ENCODE measurements at places on chromosomes 7 and 10.

DNA sequence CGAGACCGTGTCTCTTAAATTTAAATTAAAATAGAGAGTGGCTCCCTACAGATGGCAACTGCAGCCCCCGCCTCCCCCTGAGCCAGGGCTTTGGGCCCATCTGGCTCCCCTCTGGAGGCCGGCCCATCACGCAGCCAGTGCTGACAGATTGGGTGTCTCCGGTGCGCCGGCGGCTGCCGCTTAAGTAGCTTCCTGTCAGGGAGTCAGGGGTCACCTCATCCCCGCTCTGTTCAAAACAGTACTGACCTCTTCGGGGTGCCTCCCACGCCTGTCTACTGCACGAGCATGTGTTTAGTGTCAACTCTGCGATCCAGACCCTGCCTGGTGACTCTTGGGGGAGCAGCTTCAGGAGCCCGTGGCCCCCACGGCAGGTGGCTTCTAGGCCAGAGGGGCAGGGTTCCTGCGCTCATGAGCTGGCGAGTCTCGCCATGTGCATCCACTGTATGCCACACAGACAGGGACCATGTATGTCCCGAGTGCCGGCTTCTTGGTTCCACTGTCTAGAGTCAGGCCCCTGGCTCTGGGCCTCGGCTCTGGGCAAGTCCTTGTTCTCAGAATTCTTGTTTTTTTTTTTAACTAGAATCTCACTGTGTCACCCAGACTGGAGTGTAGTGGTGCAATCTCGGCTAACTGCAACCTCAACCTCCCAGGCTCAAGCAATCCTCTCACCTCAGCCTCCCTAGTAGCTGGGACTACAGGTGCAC is 36.1 kb downstream of the KCTD7 start:
- H3K4me3 ChIP-seq = no peak overlapping the region
- no peak for DNase-seq
- no peaks in the 10 kb centered on the region for H3K27me3 ChIP-seq
- H3K36me3 ChIP-seq = peaks cover 5% of the 10 kb centered on the region

DNA sequence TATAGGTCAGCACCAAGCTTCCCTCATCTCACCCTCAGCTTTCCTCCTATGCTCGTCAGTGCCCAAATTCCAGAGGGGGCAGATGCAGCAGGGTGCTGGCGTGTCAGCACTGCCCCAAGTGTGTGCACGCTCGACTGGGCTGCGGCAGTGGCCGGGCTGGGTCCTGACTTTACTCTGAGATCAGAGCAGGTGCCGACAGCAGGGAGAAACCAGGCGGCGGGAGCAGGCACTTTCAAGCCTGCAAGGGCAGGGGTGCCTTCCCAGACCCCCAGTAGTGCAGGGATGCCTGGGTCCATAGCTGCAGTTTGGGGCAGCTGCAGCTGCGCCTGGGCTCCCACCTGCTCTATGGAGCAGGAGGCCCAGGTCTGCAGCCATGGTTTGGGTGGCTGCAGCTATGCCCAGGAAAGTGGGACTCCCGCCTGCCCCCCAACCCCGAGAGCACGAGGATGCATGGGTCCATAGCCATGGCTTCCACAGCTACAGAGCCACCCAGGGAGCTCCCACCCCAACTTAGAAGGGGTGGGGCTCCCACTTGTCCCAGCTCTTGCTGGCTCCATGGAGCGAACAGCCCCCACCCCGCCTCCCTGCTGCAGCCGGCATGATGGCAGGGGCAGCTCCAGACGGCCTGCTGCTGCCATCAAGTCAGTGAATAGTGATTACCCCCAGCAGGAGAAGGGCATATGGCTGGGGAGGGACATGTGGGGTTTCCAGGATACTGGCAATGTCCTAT is 199.2 kb upstream of the KMT2E start:
- no peaks in the 10 kb centered on the region for H3K36me3 ChIP-seq
- no peak overlapping the region for H3K27ac ChIP-seq
- peaks cover 8% of the 10 kb centered on the region for H3K27me3 ChIP-seq

DNA sequence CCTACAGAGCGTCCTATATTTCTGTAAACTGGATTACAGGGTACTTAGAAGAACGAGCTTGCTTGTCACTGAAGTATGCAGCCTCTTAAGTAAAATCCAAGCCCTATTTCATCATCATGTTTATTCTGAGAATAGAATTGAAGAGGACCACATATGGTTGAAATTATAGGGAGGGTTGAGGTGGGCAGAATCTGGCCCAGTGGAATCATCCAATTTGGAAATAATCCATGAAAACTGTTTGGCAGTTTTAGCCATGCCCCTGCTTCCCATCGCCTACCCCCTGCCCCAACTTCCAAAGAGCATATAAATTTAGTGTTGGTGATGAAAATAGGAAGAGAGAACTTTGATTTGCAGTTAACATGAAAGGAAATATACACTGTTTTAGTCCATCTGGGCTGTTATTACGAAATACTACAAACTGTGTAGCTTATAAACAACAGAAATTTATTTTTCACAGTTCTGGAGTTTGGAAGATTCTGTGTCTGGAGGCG is 150.4 kb downstream of the PRKG1 start:
- DNase-seq = no peak
- H3K4me1 ChIP-seq = no peaks in the 10 kb centered on the region
- H3K27ac ChIP-seq = no peak overlapping the region
- H3K27me3 ChIP-seq = no peaks in the 10 kb centered on the region
- no peaks in the 10 kb centered on the region for H3K36me3 ChIP-seq
- no peak overlapping the region for H3K4me3 ChIP-seq

- H3K4me1 ChIP-seq = no peaks in the 10 kb centered on the region
- H3K4me3 ChIP-seq = no peak overlapping the region
- DNase-seq = no peak
- no peak overlapping the region for H3K27ac ChIP-seq
These were observed 226.1 kb downstream of the XPNPEP1 start for GRCh38 chr10:109696981-109697775.

DNA sequence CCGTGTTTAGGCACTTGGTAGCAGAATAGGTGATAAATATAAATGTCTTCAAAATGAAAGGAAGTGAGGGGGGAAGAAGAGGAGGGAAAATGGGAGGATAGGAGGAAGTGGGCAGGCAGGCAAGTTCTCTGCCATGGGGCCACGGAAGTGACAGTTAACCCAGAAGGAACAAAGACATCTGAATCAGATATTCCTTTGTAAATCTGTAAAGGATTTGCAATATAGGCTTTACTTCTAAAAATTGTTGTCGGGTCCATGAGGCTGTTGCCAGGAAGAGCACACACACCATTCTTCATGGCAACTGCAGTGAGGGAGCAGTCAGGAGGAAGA is 23.7 kb upstream of the RASSF4 start:
- no peak overlapping the region for H3K27ac ChIP-seq
- H3K4me1 ChIP-seq = peaks cover 11% of the 10 kb centered on the region
- no peaks in the 10 kb centered on the region for H3K36me3 ChIP-seq
- DNase-seq = no peak

- no peaks in the 10 kb centered on the region for H3K27me3 ChIP-seq
- no peak for DNase-seq
- H3K4me3 ChIP-seq = no peak overlapping the region
- no peak overlapping the region for H3K27ac ChIP-seq
- no peaks in the 10 kb centered on the region for H3K36me3 ChIP-seq
These were observed 396.8 kb upstream of the PODXL start for GRCh38 chr7:131953184-131953583.

- H3K4me3 ChIP-seq = no peak overlapping the region
- no peak overlapping the region for H3K27ac ChIP-seq
- no peak for DNase-seq
- no peaks in the 10 kb centered on the region for H3K36me3 ChIP-seq
These were observed 47.5 kb upstream of the SVOPL start for GRCh38 chr7:138748666-138749065.

GRCh38 chr10:35359056-35359455 is 22.7 kb downstream of the CCNY start:
- no peak overlapping the region for H3K4me3 ChIP-seq
- peaks cover 45% of the 10 kb centered on the region for H3K4me1 ChIP-seq
- H3K36me3 ChIP-seq = peaks cover 2% of the 10 kb centered on the region
- DNase-seq = no peak
- H3K27ac ChIP-seq = no peak overlapping the region
- H3K27me3 ChIP-seq = no peaks in the 10 kb centered on the region

GRCh38 chr7:157693071-157693520 is 356.3 kb downstream of the DNAJB6 start:
- no peak overlapping the region for H3K4me3 ChIP-seq
- H3K27me3 ChIP-seq = peaks cover 35% of the 10 kb centered on the region
- no peak overlapping the region for H3K27ac ChIP-seq
- no peaks in the 10 kb centered on the region for H3K36me3 ChIP-seq
- DNase-seq = no peak

DNA sequence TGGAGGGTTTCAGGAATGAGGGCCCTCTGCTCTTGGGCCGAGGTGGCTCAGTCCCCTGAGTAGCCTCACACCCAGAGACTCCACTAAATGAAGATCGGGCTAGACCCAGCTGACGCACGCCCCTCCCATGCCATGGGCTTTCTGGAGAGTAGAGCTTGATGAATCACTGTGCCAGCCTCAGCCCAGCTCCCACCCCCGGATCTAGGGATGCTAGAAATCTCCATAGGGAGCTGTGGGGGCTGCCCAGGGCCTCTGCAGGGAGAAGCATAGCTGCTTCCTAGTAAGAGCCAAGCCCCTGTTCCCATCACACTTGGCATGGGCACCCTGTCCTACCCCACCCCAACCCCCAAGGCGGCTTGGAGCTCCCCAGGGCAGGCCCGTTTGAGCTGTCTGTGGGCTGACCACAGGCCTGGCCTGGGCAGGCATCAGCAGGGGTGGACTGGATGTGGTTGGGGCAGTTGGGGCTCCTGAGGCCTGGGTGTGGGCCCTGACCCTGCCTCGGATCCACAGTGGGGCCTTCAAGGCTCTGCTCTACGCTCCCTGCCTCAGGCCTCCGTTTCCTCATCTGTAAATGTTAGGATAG is 121.2 kb downstream of the ZMIZ1 start:
- no peak for DNase-seq
- no peaks in the 10 kb centered on the region for H3K4me1 ChIP-seq
- H3K36me3 ChIP-seq = no peaks in the 10 kb centered on the region
- H3K27ac ChIP-seq = no peak overlapping the region

DNA sequence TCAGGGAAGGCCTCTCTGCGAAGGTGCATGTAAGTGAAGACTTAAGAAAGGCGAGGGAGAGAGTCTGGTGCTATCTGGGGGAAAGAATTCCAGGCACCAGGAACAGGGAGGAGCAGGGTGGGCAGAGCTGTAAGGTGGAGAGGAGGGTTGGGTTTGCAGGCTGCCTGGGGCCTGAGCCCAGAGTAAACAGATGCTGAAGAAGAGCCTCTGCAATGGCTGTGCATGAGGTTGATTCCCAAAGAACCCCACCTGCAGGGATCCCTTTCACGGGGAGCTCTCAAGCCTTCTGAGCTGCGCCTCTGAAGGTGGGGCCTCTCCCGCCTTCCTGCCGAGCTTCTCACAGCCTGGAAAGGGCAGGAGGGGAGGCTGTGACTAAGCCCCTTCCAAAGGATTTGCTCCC is 115.1 kb downstream of the RNF216 start:
- no peak overlapping the region for H3K27ac ChIP-seq
- no peak overlapping the region for H3K4me3 ChIP-seq
- H3K36me3 ChIP-seq = peaks cover 6% of the 10 kb centered on the region

DNA sequence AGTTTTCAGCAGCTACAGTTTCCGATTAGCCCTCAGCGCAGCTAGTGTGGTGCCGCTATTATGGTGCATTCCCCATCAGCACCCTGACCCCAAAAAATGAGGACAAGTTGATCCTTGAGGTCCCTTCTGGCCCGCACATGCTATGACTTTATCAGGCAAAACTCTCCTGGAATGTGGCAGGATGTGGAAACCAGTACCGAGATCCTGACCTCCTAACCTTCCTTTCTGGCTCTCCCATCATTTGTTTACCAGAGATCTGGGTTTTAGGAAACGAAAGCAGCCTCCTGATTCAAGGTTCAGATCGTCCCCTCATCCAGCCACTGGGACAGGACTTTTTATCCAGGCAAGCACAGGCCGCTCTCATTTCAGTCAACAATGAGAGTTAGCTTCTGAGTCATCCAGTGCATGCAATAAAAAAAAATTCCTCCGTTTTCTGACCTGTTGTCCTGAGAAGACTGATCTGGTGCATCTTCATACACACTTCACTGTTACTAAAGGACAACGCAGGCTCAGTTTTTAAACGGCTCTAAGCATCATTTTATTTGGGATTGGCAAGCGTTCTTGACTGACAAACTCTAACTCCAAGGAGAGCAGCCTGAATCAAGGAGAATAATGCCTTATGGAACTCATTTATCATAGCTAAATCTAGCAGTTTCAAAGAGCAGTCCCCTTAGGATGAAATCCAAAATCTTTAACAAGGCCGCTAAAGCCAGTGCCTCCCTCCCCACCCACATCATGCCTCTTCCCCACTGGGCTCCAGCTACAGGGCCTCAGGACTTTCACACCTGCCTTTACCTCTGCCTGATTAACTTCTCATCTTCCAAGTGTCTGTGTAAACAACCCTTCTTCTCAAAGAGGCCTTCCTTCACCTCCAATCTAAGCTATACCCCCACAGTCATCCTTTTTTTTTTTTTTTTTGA is 17.1 kb downstream of the PDLIM1 start:
- H3K4me3 ChIP-seq = no peak overlapping the region
- DNase-seq = no peak
- H3K36me3 ChIP-seq = no peaks in the 10 kb centered on the region
- H3K27ac ChIP-seq = no peak overlapping the region
- H3K4me1 ChIP-seq = no peaks in the 10 kb centered on the region

GRCh38 chr7:112892263-112892662 is 102.1 kb upstream of the TMEM168 start:
- no peak overlapping the region for H3K4me3 ChIP-seq
- DNase-seq = no peak
- H3K27me3 ChIP-seq = no peaks in the 10 kb centered on the region
- no peak overlapping the region for H3K27ac ChIP-seq
- peaks cover 5% of the 10 kb centered on the region for H3K36me3 ChIP-seq

DNA sequence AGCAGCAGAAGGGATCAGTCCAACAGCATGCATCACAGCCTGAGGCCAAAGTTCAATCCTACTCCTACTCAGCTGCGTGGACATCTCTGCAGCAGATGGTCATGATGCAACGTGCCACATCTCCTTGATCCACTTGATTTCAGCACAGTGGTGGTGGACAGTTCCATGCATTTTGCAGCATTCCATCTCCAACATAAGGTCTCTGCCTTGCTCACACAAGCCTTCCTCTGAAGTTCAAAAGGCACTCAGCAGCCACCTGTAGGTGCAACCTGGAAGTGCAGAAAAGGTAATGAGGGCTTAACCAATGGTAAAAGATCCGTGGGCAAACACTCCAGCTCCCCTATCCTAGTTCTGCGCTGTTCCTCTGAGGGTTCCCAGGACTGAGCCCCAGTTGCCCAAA is 57.5 kb upstream of the CHCHD3 start:
- peaks cover under 1% of the 10 kb centered on the region for H3K27me3 ChIP-seq
- H3K27ac ChIP-seq = no peak overlapping the region
- no peak overlapping the region for H3K4me3 ChIP-seq
- DNase-seq = no peak
- no peaks in the 10 kb centered on the region for H3K36me3 ChIP-seq
- H3K4me1 ChIP-seq = no peaks in the 10 kb centered on the region

GRCh38 chr7:31692871-31693270 is 5.9 kb downstream of the PPP1R17 start:
- H3K36me3 ChIP-seq = no peaks in the 10 kb centered on the region
- H3K4me1 ChIP-seq = no peaks in the 10 kb centered on the region
- H3K27me3 ChIP-seq = no peaks in the 10 kb centered on the region
- no peak for DNase-seq

- no peak for DNase-seq
- H3K36me3 ChIP-seq = no peaks in the 10 kb centered on the region
- H3K4me3 ChIP-seq = no peak overlapping the region
- no peak overlapping the region for H3K27ac ChIP-seq
- H3K4me1 ChIP-seq = no peaks in the 10 kb centered on the region
These were observed 244.2 kb downstream of the IPMK start for GRCh38 chr10:58023341-58024073.

Data from activated T-helper 1 cell treated with anti-CD3 and anti-CD28 coated beads, Interleukin-12 subunit alpha, Interleukin-12 subunit beta, Interleukin-2, Interleukin-4 antibody, amounts not matched to agents 30 ng/mL and 10 ng/mL and 1 ng/mL, durations not matched to agents 14 hours and 24 hours and 36 hours (primary cell).